ENCODE measurements at places on chromosomes 1 and 21.
A peak's percentile ranks its signal among the peaks of the same experiment; 100 is the strongest.

GRCh38 chr1:147527941-147528936 is 13.1 kb upstream of the BCL9 start:
- DNase-seq: no peak

GRCh38 chr21:29763674-29764073 is 176.1 kb downstream of the GRIK1 start:
- DNase-seq: no peak

DNA sequence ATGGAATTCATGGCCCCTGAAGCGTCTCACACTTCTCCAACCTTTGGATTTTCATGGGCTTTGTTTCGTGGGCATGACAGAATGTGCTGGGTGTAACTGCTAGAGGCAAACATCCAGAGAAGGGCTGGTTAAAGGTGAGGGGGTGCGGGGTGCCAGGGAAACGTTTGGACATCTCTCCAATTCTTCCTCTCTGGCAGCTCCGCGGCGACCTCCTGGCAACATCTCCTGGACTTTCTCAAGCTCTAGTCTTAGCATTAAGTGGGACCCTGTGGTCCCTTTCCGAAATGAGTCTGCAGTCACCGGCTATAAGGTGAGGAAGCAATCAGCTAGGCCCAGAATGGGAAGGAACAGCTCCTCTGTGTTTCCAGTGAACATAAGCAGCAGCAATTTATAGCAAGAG is 12.0 kb downstream of the TMEM81 start:
- DNase-seq: no peak

GRCh38 chr1:46425726-46426125 is 31.6 kb downstream of the FAAH start:
- no peak for DNase-seq

DNA sequence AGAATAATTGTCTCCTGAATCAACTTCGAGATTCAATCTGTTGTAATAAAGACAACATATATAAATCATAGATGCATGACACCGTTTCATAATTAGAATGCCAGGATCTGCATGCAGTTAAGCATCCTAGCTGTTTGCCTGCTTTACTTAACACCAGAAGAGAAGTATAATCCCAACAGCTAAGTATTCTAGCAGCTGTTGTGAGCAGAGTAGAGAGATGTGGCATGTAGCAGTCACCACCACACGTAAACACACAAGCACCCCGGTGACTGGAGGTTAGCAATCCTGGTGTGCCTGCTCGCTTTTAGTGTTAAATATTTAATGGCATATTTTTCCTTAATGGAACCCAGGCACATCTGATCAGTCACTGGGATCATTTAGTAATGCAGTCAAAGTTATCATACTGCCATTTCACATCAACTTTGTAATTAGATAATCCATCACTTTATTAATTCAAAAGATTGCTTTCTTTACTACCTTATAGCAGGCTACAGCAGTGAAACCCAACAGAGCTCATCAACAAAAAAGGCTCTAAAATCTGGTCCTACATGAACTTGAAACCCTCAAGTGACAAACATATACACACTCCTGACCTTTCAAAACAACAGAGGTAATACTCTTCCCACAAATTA is 187.9 kb downstream of the SMYD3 start:
- DNase-seq: no peak

- DNase-seq: no peak
These were observed 197.6 kb downstream of the BACH1 start for GRCh38 chr21:29496337-29496736.

DNA sequence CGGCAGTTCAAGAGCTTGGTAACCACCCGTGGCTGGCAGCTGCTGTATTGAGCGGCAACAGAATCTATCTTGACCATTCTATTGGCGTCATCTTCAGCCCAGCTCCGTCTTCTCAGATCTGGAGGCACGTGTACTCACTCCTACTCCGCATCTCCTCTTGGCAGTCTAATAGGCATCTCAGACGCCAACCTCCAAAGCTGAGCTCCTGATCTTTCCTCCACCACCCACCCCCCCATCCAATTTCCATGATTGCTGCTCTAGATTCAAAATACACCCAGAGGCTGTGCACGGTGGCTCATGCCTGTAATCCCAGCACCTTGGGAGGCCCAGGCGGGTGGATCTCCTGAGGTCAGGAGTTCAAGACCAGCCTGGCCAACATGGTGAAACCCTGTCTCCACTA is 84.6 kb upstream of the CASZ1 start:
- DNase-seq: no peak

DNA sequence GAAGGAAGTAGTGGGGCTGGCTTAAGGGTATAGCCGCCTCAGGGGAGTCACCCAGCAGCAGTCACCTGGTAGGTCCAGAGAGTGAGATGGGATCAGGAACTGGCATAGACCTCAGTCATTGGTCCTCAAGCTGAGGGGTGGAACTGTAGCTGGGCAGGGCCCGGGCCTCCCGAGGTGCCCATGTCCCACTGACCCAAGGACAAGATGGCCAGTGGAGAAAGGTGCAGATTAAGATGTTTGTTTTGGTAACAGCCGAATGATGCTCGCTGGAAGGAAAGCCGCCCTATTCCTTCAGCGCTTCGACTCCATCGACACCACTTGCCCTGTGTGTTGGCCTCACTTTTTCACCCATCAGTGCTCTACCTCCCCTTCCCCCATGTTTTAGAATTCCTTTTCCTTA is 16.4 kb downstream of the COL9A2 start:
- peak; percentile 25 for DNase-seq

DNA sequence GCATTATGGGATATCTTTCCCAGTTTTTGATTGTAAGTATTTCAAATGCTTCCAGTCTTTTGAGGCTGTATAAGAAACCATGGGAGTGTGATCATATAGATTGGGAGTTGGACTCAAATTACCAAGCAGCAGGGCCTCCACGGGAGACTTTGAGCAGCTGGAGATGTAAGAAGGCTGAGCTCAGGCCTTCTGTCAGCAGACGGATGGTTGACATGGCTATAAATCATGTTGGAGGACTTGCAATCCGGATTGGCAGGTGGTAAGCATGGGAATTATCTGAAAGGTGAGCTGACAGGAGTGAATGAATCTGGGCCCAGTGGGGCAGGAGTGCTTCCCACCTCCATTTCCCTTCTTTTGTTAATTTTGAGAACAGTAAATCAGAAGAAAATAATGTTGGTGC is 83.2 kb upstream of the PPM1J start:
- no peak for DNase-seq

GRCh38 chr21:43825936-43826622 is 36.7 kb downstream of the RRP1 start:
- DNase-seq: peak; percentile 56

GRCh38 chr1:227998374-227999055 is 8.3 kb upstream of the WNT3A start:
- peak; percentile 4 for DNase-seq

DNA sequence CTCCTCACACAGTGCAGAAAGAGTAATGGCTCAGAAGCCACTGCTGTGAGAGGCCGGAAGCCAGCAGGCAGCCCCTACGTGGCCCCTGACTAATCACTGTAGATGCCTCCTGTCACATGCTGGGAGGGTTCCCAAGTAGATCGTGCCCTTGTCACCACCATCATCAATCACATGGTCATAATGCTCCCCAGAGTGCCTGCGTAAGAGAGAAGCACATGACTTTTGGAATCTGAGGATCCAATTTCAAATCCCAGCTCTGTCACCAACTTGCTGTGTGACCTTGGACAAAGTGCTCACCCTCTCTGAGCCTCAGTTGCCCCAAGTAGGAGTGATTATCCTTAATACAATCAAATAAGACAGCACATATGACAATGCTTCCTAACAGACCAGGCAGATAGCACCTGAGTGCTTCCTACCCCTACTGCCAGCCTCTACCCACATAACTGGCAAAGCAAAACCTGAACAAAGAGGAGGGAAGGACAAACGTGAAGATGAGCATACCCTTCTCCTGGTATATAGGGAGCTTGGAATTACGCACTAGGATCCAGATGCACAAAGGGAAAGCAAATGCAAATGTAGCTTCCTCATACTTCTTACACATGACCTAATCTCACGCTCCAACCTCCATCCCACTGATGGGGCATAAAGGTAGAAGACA is 65.7 kb downstream of the SDC3 start:
- no peak for DNase-seq

DNA sequence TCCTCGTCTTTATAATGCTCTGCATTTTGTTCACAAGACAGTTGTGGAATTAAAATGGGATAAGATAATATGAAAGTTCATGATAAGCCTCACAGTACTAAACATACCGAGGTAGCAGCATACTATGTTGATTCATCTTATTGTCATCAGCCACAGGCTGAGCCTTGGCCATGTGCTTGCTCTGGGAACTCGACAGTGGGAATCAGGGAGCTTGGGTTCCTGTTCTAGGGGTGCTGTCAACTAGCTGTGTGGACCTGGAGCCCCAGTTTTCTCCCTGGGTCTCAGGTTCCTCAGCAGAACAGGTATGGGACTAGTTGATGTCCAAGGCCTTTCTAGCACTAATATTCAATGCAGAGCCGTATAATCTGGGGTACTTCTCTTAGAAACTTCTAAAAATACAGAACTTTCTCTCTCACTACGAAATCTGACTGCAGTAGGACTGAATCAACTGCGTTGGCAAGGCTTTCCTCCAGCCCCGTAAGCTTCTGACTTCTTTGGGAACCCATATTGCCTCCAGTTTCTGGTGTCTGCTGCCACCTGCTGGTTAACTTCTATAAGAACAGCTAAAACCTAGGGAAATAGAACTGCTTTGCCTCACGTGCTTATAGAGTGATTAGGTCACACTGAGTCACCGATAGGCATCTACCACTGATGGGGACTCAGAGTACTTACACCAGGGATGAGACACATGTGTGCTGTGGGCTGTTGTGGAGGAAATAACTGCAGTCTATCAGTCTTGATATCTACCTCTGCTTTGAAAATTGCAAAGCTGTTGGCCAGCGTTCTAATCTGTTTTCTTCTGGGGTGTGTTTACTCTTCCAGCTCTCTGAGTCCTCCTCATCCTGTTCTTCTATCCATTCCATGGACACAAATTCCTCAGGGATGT is 110.9 kb downstream of the RGL1 start:
- peak; percentile 85 for DNase-seq

GRCh38 chr1:29579821-29580425 is 343.6 kb downstream of the PTPRU start:
- no peak for DNase-seq

GRCh38 chr1:35660581-35661473 is 19.5 kb upstream of the PSMB2 start:
- DNase-seq: no peak
